NB4 (cell line): ENCODE measurements at places on chromosomes 2 and 18.

- no peak for DNase-seq
Observed at GRCh38 chr2:212915121-212915782, 236.2 kb downstream of the IKZF2 start.

DNA sequence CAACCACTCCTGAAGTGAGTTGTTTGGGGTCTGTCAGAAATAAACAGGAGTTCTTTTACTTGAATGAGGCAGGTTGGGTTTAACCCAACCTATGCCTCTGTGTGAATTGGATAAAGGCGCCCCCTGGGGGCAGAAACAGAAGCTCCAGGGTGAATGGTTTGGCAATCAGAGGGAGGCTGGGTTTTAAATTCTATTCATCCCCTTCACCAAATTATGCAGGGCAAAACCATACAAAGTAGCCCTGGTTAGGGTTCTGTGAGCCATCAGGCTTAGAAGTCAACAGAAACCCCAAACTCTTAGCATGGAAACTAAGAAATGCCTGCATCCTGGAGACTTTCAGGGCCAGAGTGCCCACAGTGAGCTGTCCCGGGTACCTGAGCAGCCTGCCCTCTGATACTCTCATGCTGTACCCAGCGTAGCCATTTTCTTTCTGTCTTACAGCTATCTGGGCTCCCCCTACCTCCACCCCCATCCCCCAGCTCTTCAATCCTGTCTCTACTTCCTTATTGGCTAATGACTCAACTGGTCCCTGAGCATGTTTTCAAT is 241.5 kb downstream of the ICOS start:
- peak; percentile 47 for DNase-seq

GRCh38 chr2:179207047-179207446 is 57.6 kb downstream of the SESTD1 start:
- no peak for DNase-seq

DNA sequence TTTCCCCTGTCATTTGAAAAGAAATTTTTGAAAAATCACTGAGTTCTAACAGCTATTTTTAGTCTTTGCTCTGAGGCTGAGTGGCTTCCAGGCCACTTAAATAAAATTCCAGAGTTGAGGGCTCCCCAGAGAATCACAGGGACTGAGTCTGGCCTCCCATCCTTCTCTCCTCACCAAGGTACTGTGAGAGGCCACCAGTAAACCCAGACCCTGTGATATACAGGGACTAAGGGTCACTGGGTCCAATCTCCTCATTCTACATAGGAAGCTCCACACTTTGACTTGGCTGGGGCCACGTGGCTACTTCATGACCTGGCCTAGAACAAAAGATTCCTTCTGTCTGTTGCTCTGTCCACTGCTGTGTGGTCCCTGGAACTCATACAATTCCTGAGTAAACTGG is 123.2 kb upstream of the CDCA7 start:
- no peak for DNase-seq

DNA sequence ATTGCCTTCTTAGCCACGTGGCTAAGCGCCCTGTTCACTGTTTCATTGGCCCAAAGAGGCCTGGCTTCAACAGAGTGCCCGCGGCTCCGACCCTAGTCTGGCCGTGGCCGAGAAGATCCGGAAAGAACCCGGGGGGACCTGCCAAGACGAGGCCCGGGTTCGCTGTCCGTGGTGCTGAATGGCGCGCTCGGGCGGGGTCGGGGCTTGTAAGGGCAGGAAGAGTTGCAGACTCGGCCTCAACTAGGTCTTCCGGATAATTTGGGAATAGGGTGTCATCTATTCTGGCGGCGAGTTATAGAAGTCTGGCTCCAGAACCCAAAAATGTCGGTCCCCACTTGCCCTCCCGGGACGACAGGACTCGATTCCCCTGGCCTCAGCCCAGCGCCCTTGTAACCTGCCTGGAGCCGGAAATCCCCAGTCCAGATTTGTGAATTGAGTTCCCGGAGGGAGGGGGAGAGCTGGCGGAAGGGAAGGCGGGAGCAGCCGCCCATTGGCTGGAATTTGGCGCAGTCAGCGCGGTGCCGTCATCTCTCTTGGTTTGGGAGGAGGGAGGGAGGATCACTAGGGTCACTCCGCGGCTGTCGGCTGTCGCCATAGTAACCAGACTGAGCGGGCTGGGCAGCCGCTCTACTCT is 3.5 kb downstream of the CDK5R2 start:
- peak; percentile 65 for DNase-seq

DNA sequence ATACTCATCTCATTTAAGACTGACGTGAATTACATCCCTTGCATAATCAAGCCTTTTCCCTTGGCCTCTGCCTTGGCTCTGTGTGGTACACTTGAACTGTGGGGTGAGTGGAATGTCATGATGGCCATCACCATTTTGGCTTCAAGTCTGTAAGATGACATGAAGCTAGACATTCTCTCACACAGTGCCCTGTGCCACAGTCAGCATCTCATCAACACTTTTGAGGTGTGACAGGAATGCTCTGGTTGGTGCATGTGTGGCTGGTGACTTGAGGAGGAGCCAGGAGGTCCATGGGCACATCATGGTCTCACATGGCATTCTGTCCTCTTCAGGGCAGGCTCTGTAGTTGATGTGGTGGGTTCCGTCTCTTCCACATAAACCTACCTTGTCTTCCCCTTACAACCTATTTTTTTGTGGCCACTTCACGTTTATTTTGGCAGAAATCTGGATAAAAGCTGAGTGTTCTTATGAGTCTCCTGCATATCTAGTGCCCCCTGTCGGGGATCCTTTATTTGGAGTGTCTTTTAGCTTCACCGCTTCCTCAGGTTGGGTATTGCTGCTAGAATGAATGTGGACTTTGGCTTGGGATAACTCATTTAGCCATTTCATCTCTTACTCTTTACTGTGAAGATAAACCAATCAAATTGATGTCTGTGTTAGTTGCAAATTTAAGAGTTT is 28.1 kb downstream of the MAP4K4 start:
- DNase-seq = peak; percentile 68

DNA sequence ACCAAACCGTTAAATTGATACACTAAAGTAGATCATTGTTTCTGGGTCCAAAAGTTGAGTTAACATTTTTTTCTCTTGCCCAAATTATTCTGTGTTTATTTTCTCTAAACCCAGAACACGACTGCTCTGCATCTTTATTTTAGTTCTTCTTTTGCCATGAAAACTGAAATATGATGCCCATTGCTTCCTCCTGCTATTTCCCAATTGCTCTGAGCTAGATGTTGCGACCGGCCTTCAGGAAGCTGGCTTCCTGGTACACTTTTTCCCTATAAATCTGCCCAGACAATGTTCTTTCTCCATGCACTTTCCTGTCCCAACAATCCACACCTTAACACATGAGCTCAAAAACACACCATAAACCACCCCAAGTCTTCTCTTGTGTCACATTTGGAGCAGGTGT is 501.4 kb downstream of the FBXO15 start:
- no peak for DNase-seq

DNA sequence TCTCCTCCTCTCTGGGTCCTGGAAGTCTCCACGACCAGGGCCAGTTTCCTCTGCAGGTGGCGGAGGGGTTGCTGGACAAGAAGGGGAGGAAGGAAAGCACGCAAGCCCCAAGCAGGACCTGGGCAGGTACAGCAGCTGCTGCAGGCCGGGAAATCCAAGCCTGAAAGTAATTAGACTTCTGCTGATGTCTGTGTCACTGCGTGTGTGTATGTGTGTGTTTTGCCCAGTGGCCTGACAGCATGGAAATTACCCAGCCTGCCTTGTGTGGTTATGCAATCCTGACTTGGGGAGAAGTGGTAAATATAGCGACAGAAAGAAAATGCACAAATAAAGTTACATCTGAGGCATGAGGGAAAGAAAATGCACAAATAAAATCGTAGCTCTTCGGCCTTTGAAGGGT is 121.8 kb upstream of the ZBTB14 start:
- peak; percentile 59 for DNase-seq

DNA sequence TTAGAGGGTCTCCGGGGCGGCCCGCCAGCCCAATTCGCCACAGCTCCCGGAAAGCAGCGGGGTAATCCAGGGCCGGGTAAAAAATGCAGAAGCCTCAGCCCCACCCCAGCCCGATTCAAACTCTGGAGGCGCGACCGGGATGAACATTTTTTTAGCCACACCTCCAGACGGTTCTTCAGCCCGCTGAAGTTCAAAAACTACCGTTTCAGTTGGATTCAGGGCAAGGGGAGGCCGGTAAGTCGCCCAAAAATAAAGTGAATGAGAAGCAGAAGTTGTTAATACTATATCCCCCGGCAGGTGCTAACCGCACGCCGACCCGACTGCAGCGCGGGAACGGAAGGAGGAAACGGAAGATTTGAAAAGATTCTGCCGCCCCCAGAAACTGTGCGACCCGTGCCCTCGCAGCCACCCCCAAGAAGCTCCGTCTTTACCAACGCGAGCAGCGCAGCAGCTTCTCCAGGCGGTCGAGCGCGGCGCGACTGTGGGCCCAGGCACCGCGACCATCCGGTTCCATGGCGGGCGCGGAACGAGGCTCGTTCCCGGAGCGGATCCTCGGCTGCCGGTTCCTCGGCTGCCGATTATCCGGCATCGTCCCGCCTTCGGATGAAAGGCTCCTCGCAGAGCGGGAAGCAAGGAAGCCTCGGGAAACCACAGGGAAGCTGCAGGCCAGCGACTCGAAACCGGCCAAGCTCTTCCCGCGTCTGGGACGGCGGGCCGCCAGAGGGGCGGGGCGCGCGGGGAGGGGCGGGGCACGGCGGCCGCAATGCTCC is at the start of gene BARD1:
Gene BARD1, minus strand, starts transcription at position 703 of the 770 bp plus-strand sequence. Its CDS starts 114 bp downstream, at position 589.
- DNase-seq = peak; percentile 82

DNA sequence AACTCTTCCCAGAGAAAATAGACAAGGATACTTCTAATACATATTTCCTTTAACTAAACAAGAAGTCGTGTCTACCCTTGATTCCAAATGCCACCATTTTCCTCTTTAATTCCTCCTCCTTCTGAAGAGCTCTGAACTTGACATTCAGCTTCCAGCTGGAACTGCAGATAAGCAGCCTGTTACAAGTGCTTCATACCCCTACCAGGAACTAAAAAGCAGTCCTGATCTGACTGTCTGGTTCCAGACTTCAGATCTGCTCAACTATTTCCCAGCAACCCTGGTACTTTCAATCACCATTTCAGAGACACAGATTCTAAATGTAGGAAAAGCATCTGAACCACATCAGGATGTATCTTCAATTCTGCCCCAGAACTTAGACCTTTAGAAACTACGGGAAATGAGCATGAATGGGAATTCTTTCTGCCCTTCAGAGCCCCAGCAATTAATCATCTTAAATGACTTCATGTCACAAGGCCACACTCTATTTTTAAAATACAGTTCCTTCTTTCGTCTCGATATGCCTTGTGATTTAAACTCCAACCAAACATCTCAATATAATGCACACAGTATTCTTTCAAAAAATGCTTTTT is 159.5 kb downstream of the L3MBTL4 start:
- no peak for DNase-seq

DNA sequence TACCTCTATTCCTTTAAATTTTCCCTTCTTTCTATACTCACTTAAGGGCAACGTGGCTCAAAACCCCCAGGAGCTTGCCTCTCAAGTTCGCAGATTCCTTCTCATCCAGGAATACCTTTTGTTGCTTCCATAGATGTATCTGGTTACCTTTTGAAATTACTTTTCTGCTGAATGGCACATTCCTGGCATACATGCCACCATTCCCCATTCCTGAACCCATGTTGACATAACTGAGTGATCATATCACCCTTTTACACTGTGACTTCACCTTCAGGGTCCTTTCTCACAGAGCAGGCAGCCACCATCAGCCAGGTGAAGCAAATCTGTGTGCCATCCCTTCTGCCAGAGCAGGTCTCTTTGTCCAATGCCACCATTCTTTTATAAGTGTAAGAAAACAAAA is 615.8 kb downstream of the ARHGAP15 start:
- no peak for DNase-seq

DNA sequence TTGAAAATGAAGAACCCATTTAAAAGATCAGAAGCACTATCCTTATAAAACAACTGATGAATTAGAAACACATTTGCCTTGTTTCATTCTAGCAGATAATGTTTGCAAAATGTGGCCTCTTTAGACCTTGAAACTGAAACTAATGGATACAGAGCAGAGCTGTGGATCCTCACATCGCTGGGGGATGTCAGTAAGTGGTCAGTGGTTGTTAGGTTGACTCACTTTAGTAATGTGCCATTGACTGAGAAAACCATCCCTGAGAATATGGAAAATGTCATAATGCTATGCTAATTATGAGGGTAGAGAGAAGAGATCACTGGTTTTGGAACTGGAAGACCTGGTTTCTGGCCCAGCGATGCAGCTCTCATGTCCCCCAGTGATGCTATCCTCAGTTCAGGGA is 176.7 kb downstream of the MYO1B start:
- DNase-seq = no peak

DNA sequence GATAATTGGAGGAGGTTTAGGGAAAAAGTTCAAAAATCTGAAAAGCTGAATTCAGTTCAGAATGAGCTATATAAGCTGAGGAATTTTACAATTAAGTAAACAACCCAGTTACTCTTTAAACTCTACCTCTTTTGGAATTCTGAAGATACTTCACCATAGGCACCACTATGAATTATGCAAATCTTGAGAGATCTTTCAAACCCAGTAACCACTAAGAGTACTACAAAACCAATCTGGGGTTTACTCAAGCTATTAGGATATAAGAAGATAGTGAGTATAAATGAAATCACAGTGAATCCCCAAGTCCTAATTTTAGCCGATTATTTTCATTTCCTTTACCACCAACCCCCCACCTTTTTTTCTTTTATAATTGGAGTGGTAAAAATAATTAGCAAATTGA is 6.0 kb upstream of the CTLA4 start:
- DNase-seq = no peak

DNA sequence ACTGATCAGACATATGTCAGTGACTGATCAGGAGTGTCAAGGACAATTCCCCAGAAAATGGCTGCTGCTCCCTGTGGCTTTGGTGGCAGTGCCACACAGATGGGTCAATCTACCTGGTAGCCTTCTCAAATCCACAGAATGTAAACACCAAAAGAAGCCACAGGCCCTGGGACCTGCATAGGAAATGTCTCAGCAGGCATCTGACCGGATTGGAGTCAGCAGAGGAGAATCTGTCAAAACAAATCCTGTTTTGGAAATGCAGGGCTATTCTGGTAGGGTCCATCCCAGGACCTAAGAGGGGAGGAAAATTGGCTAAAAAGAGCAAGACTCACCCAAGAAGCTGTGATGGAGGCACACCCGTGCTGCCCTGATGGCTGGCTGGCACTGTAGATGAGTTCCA is 189.7 kb downstream of the TMEM247 start:
- no peak for DNase-seq

DNA sequence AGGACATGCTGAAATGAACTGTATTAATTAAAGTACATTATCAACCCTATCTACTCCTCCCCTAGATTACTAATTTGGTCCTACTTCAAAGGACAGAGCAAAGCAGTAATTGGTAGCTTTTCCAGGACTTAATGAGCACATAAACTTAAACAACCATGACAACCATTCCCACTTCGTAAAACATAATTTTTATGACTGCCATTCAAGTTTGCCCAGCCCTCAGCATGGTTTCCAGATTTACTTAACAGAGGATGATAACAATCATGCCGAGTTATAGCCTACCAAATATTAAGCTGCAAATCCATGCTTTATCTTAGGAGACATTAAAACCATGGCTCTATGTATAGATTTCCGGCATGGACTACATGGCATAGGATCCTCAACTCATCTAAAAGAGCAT is 401.1 kb upstream of the CHAC2 start:
- DNase-seq = no peak
